NCI-H446 treated with DMSO at 0.1 percent for 48 hours (cell line): ENCODE measurements at places on chromosomes 5 and 9.

DNA sequence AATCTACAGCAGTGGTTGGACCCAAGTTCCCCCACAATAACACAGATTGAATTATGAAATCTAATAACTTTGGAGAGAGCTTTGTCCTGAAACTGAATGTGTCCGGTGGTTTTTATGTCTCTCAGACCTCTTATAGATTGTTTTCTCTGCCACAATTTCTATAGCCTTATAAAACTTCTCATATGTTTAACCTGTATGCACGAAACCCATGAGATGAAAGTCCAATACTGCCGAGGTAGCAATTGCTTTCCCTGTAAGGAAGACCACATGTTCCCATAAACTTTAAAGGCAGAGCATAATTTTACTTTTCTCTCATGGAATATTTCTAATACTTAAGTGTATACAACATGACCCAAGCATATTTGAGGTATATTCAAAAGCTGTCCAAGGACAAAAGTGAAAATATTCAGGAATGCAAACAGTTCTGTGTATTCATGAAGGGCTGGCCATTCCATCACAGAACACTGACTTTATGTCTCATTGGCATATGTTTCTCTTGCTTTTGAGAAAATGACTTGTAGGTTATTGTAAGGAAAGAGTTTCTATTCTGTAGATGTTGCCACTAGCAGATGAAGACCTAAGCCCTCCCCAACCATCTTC is 94.4 kb upstream of the TLE4 start:
- no peak for DNase-seq

DNA sequence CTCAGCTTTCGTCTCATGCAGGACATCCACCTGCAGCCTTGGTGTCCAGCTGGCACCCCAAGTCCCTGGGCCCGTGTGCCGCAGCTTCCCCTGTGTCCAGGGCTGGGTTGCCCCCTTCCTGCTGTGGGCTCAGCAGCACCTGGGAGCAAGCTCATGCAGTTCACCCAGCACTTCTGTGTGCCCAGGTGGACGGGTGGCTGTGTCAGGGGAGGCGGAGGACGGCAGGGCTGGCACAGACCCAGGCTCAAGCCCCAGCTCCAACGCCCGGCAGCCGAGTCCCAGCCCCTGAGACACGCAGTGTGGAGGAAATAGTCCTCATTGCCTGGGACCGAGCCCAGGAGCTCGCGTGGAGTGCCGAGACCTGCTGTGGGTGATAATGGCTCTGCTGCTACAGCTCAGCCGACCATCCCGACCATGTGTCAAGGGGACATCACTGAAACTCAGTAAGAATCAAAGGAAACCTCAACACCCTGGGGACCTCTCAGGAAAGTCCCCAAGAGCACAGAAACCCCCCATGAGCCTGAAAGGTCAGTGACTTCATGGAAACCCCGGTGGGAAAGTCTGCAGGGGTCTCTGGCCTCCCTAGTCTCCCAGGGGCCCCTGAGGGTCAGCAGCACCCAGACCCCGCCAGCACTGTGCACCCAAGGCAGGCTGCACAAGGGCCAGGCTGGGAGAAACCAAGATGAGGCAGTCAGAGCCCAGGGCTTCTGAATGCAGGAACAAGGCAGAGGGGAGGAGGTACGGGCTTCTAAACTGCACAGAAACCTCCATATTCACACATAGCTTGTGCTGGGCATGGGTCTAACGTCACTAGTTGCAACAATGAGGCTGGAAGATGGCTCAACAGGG is 38.8 kb downstream of the LPCAT1 start:
- DNase-seq, result no peak

DNA sequence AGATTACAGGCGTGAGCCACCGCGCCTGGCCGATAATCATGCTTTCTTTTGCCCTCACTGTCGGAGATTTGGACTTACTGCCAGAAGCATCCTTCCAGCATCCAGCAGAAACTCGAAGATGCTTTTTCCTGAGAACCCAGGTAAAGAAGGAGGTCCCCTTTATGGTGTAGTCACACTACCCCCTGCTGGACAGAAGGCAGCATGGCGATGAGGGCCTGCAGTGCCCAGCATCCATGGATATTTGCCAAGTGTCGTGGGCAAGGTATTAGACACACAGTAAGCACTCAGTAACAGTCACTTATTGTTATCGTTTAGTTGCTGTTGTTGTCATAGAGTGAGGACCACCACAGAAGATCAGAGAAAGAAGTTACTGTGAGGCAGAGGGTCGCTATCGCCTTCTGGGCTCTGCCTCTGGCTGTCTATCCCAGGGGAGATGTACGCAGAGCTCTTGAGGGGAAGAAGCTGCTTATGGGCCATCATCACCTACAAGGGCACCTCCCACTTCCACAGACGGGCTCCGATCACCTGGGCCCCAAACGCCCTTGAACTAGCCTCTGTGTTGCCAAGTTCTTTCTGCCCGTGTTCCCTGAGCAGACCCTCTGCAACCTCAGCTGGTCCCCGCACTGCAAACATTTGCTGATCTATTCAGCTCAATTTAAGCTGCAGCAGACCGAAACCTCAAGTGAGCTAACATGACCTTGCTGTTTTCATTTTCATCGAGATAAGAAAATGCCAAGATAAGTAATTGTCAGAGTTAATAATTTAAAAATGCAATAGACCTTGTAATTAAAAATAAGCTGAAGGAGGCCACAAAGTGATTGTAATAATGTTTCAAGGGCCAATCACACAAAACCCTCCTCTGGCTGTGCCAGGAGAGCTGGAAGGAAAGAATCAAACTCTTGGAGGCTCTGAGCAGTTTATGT is 23.9 kb downstream of the C5orf15 start:
- peak; percentile 19 for DNase-seq

- peak; percentile 3 for DNase-seq
Measured at GRCh38 chr5:67165526-67166459, 30.8 kb downstream of the CD180 start.

GRCh38 chr5:141769671-141770070 is 87.6 kb upstream of the ARAP3 start:
- no peak for DNase-seq

GRCh38 chr9:134591573-134591981 is 50.0 kb upstream of the COL5A1 start:
- no peak for DNase-seq

GRCh38 chr9:121686930-121687541 is 35.6 kb downstream of the DAB2IP start:
- DNase-seq, result no peak

DNA sequence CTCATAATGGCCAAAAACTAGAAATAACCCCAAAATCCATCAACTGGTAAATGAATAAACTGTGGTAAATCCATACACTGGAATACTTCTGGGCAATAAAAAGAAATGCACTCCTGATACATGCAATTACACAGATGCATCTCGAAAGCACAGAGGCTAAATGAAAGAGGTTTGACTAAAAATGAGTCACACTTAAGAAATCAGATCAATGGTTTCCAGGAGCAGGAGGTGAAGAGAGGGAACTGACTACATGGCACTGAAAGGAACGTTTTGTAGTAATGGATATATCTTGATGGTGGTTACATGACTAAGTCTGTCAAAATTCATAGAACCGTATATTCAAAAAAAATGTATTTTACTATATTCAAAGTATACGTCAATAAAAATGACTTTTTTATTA is 42.4 kb downstream of the STRBP start:
- DNase-seq, result no peak

DNA sequence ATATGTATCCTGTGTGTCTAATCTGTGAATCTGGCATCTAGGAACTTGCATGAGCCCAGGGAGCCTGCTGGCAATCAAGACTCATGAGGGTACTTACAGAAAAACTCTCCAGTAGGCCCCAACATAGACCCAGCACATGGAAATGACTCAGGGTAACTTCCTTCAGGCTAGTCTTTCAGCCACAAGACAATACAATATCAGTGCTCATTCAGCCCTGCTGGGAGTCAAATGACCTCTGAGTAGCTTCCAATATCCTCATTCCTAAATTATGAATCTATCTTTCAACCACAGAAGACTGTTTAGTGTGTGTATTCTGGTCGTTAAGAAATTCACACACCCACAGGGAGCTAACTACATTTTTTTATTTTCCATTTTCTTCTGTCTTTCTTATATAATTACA is 1273.0 kb downstream of the EFNA5 start:
- DNase-seq, result no peak

DNA sequence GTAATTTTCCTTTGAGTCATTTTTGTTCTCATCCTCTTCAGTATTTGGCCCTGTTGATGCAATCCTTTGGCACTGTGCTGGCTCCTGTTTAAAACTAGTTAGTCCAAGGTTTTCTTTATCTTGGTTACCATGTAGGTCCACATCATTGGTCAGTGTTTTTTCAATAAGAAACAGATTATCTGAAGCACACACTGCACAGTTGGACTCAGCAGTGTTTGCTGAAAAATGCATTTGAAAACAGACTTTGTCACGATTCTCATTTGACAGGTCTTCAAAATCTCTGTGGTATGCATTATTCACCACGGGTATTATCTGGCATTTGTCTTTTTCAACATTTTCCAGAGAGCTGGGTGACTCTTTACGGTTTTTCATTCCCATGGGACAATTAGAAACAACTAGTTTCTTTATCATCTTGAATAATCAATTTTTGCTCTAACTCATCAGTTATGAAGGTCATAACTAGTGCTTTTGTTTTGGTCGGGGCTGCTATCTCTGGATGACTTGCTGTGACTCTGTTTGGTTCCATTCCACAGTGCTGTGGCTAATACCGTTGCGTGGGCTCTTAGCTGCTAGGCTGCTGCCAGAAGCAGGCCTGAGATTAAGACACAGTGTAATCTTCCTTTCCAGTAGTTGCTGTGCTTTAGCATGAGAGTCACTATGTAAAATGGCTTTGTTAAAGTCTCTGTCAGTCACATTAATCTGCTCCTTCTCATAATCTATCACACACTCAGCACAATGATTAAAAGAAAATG is 36.2 kb downstream of the NUDT12 start:
- DNase-seq, result no peak

DNA sequence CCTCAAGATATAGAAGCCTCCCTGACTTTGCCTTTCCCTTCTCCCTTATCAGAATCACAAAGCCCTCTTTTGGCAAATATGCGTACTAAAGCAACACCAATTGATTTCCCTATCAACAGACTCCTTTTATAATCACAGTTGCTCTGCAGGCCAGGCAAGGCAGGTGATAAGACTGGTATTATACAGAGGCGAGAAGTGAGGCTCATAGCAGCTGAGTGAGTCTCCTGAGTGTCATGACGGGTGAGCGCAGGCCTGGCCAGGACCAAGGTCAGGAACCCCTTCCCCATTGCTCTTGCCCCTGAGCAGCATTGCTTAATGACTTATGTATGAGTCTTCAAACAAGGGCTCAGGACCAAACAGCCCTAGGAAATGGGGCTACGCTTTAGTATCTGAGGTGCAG is 70.8 kb downstream of the FBXO38 start:
- DNase-seq, result no peak

DNA sequence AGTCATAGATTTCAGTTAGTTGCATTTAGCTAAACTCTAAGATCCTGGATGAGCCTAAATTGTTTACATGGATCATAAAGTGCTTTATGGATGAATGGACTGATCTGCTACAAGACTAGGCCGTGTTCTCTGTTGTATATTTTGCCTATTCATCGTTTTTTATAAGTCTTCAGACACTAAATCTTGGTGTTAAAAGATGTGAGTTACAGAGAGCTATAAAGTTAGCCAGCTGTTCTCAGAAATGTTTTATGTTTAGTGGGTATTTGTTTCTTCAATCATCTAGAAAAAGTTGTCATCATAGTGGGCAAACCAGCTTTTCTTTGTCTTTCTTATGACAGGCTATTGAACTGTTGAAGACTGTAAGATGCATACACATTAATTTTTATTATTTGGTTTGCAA is 585.8 kb upstream of the SEMA6A start:
- no peak for DNase-seq
